ENCODE measurements at places on chromosomes 2 and 18. TPM values are rescaled to one million over a fixed set of nuclear protein-coding genes. Genes with fewer than 3 reads are reported as not detected.

GRCh38 chr2:58072102-58072501, 25.5 kb downstream of the VRK2 start:
- H3K4me1 ChIP-seq = no peaks in the 10 kb centered on the region
- H3K4me3 ChIP-seq = no peak overlapping the region
- no peaks in the 10 kb centered on the region for H3K36me3 ChIP-seq
- no peaks in the 10 kb centered on the region for H3K27me3 ChIP-seq
- no peak for DNase-seq

- H3K36me3 ChIP-seq = no peaks in the 10 kb centered on the region
- no peak for DNase-seq
- H3K27ac ChIP-seq = no peak overlapping the region
- H3K27me3 ChIP-seq = no peaks in the 10 kb centered on the region
Observed at GRCh38 chr2:223720367-223720766, 117.0 kb downstream of the AP1S3 start.

DNA sequence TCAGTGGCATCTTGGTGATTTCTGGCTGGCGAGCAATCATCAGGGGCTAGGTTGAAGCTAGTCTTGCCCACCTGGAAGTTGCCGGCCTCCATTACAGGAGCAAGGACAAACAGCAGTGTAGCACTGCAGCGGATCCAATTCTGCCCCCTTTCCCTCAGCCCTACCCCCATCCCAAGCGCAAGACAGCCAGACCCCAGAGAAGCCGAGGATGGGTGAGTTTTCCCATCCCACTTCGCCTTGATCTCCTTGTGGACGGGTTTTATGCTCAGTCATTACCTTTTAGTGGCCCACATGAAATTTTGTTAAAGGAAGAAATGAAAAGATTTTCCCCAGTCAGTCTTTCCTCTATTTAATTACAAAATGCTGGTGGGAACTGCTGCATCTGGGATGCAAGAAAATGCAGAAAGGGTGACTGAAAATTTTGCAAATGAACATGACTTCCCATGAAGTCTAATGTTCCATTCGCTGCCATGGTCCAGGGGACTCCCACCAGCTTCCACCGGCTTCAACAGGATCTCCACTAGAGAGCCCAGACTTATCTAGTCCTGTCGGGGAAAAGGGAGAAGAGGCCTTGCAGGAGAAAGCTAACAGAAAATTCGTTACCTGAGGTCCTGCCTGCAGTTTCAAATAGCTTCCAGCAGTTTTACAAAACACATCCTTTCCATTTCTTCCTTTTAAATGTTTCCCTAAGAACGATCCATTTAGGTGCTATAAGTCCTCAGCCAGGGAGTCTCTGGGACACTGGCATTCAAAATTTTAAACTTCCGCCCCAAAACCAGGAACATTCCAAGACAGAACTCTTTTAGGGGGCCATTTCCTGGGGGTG, 1.9 kb upstream of the HOXD9 start:
- no peak overlapping the region for H3K27ac ChIP-seq
- peaks cover 100% of the 10 kb centered on the region for H3K27me3 ChIP-seq

- no peaks in the 10 kb centered on the region for H3K36me3 ChIP-seq
- no peak overlapping the region for H3K27ac ChIP-seq
- no peak overlapping the region for H3K4me3 ChIP-seq
- no peaks in the 10 kb centered on the region for H3K27me3 ChIP-seq
Observed at GRCh38 chr2:40474306-40474705, 22.4 kb upstream of the SLC8A1 start.

GRCh38 chr2:77104554-77104953, 417.6 kb downstream of the LRRTM4 start:
- no peak overlapping the region for H3K4me3 ChIP-seq
- no peaks in the 10 kb centered on the region for H3K4me1 ChIP-seq
- no peak for DNase-seq
- H3K27ac ChIP-seq = no peak overlapping the region

DNA sequence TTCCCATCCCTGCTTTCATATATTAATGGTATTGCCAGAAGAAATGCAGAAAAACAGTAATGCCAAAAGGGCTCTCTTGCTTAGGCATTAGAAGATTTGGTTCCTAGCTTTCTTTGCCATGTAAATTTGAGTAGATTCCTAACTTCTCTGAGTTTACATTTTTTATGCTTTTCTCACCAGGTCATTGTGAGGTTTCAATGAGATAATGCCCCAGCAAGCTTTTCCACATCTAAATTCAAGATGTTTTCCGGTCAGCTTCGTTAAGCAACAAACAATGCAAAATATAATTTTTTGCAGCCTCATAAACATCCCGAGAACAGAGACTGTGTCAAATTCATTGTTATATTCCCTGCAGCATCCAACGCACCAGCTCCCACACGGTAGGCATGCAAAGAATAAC, 44.9 kb downstream of the NCKAP5 start:
- no peaks in the 10 kb centered on the region for H3K4me1 ChIP-seq
- no peaks in the 10 kb centered on the region for H3K27me3 ChIP-seq
- no peak for DNase-seq
- H3K4me3 ChIP-seq = no peak overlapping the region

DNA sequence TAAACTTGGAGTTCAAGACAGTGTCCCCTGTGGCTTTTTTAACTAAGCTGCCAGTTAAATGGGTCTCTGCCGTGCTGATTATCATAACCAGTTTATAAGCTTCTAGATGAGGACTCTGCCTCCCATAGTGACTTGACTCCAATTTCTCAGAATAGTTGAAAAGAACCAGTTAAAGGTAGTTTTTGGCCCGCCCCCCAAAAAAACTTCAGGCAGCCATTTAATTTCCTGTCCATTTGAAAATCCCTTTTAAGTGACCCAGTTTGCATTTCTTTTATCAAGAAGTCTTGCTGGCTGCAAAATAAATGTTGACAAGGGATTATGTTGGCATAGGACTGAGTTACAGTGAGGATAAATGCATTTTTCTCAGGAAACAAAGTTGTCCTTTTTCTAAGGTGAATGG, 2.3 kb downstream of the SLC20A1 start:
- DNase-seq = no peak
- H3K36me3 ChIP-seq = no peaks in the 10 kb centered on the region

GRCh38 chr2:182952741-182953450, 85.4 kb downstream of the NCKAP1 start:
- H3K4me1 ChIP-seq = no peaks in the 10 kb centered on the region
- DNase-seq = no peak
- no peak overlapping the region for H3K27ac ChIP-seq
- H3K4me3 ChIP-seq = no peak overlapping the region

ADAM23 gene
- total RNA-seq = not detected

- H3K27ac ChIP-seq = no peak overlapping the region
- no peak overlapping the region for H3K4me3 ChIP-seq
- H3K27me3 ChIP-seq = no peaks in the 10 kb centered on the region
- H3K36me3 ChIP-seq = no peaks in the 10 kb centered on the region
- DNase-seq = no peak
- H3K4me1 ChIP-seq = no peaks in the 10 kb centered on the region
Observed at GRCh38 chr18:36412778-36413177, 115.3 kb downstream of the FHOD3 start.

DNA sequence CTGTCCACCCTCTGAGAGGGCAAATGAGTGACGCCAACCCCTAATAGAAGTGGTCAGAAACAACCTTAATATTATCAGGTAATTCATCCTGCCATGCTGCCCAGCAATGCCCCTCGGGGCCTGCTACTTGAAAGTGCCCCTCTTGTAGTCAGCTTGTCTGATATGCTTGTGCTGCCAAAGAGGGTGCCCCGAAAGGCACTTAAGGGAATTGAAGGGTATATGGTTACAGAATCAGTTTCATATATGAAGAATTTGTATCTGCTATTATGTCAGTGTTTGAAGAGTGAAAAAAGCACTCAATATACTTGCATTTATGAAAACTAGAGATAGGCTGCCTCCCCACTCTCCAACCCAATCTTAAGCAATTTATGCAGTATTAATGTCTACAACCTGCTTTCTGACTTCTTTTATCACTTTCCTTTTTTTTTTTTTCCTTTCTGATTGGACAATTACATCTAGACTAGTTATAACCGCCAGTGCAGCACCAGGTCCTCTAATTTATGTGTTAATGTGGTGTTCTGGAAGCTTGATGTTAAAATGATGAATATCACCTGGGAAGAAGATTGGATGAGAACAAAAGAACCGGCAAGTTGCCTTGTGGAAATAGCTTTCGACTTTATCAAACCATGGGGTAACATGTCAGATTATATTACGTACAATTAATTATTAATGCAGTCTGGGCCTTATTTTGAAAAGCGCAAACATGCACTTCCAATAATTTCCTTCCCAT, 646.9 kb upstream of the ACVR2A start:
- no peaks in the 10 kb centered on the region for H3K4me1 ChIP-seq
- no peak for DNase-seq
- no peak overlapping the region for H3K4me3 ChIP-seq

DNA sequence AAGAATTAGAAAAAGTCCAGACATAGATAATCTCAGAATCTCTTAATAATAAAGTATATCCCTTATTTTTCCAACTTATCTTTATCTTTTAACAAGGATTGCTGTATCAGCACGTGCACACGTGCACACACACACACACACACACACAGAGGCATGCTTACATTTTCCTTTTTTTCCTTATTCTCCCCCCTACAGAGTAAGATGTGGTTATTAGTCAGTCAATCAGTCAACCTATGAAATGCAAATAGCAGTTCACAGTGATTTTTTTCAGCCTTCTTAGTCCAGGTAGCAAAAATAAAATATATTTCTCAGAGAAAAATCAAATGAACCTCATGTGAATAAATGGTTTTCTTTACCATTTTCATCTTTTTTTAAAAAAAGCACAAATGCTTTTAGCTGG, 506.2 kb upstream of the SLC39A10 start:
- H3K27me3 ChIP-seq = no peaks in the 10 kb centered on the region
- H3K4me1 ChIP-seq = no peaks in the 10 kb centered on the region
- no peak overlapping the region for H3K4me3 ChIP-seq
- no peaks in the 10 kb centered on the region for H3K36me3 ChIP-seq
- H3K27ac ChIP-seq = no peak overlapping the region
- no peak for DNase-seq

KCNS3 gene
- 57.2 TPM for total RNA-seq

- H3K27ac ChIP-seq = no peak overlapping the region
- no peak overlapping the region for H3K4me3 ChIP-seq
Observed at GRCh38 chr2:173441222-173441621, 86.5 kb downstream of the CDCA7 start.

- no peak overlapping the region for H3K4me3 ChIP-seq
- H3K36me3 ChIP-seq = no peaks in the 10 kb centered on the region
- H3K27me3 ChIP-seq = no peaks in the 10 kb centered on the region
- no peak for DNase-seq
Observed at GRCh38 chr2:165196411-165196810, 7.4 kb downstream of the SCN3A start.

BCL2L11 gene
- 35.9 TPM for total RNA-seq

DNA sequence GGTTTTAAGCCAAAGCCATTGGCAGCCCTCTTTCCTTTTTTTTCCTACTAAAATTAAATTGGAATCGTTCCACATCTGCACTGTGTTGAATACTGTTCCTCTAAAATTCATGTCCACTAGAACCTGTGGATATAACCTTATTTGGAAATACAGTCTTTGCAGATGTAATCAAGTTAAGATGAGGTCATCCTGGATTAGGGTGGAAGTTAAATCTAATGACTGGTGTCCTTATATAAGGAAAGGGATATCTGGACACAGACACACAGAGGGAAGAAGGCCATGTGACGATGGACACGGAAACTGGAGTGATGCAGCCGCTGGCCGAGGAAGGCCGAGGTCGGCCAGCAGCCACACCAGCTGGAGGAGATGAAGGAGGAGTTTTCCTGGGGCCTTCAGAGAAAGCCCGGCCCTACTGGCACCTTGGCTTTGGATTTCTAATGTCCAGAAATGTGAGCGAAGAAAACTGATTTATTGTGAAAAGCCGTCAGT, 49.4 kb downstream of the LONRF2 start:
- H3K27me3 ChIP-seq = no peaks in the 10 kb centered on the region
- no peaks in the 10 kb centered on the region for H3K4me1 ChIP-seq
- no peaks in the 10 kb centered on the region for H3K36me3 ChIP-seq
- DNase-seq = no peak
- H3K4me3 ChIP-seq = no peak overlapping the region

- H3K4me1 ChIP-seq = no peaks in the 10 kb centered on the region
- H3K27me3 ChIP-seq = no peaks in the 10 kb centered on the region
- no peak for DNase-seq
- no peaks in the 10 kb centered on the region for H3K36me3 ChIP-seq
- H3K4me3 ChIP-seq = no peak overlapping the region
- H3K27ac ChIP-seq = no peak overlapping the region
Observed at GRCh38 chr2:143375384-143375880, 246.2 kb downstream of the ARHGAP15 start.

- no peaks in the 10 kb centered on the region for H3K4me1 ChIP-seq
- peak overlapping the region; percentile 44 for H3K4me3 ChIP-seq
- peaks cover 57% of the 10 kb centered on the region for H3K27me3 ChIP-seq
- H3K27ac ChIP-seq = peak overlapping the region; percentile 82
- H3K36me3 ChIP-seq = no peaks in the 10 kb centered on the region
- no peak for DNase-seq
Observed at GRCh38 chr2:38074764-38075506, 1.0 kb downstream of the CYP1B1 start.

MAL gene
- total RNA-seq = 4.9 TPM

- DNase-seq = no peak
- no peak overlapping the region for H3K27ac ChIP-seq
- H3K27me3 ChIP-seq = no peaks in the 10 kb centered on the region
- no peaks in the 10 kb centered on the region for H3K36me3 ChIP-seq
- H3K4me1 ChIP-seq = no peaks in the 10 kb centered on the region
- H3K4me3 ChIP-seq = no peak overlapping the region
Observed at GRCh38 chr2:153196378-153197058, 282.0 kb downstream of the RPRM start.

SPATA3 gene
- not detected for total RNA-seq

DNA sequence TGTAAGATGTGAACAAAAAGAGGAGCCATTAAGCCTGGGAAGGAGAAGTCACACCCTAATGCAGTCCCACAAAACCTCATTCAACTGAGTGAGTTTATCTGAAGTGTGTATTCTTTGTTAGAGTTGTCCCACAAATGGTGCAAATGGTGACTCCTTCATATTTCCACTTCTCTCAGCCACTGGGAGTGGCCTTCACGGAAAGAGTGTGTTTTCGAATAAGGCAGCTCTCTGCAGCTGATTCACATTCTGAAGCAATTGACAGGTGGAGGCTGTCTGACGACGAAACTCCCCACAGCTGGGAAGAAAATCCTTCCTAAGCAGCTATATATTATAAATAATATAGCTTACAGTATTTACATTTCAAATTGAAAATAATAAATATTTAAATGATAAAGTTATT, 318.8 kb upstream of the TMEFF2 start:
- no peak for DNase-seq
- H3K4me3 ChIP-seq = no peak overlapping the region
- no peaks in the 10 kb centered on the region for H3K27me3 ChIP-seq
- H3K27ac ChIP-seq = no peak overlapping the region

C2orf42 gene
- 10.9 TPM for total RNA-seq

GRCh38 chr2:10028988-10029874, 14.1 kb upstream of the KLF11 start:
- no peak overlapping the region for H3K4me3 ChIP-seq
- H3K36me3 ChIP-seq = no peaks in the 10 kb centered on the region
- H3K4me1 ChIP-seq = peaks cover 13% of the 10 kb centered on the region
- no peaks in the 10 kb centered on the region for H3K27me3 ChIP-seq
- H3K27ac ChIP-seq = peak overlapping the region; percentile 35

NMUR1 gene
- 0.55 TPM for total RNA-seq

HOXD3 gene
- 15.7 TPM for total RNA-seq

CSRNP3 gene
- total RNA-seq = 0.37 TPM

- no peak overlapping the region for H3K4me3 ChIP-seq
- H3K4me1 ChIP-seq = no peaks in the 10 kb centered on the region
- H3K27ac ChIP-seq = no peak overlapping the region
- no peak for DNase-seq
- H3K27me3 ChIP-seq = no peaks in the 10 kb centered on the region
Observed at GRCh38 chr2:239425631-239426030, 24.8 kb upstream of the HDAC4 start.

GRCh38 chr2:196442211-196442610, 197.3 kb upstream of the CCDC150 start:
- H3K4me3 ChIP-seq = no peak overlapping the region
- no peaks in the 10 kb centered on the region for H3K4me1 ChIP-seq
- no peaks in the 10 kb centered on the region for H3K36me3 ChIP-seq
- no peaks in the 10 kb centered on the region for H3K27me3 ChIP-seq
- no peak for DNase-seq

Data from transverse colon (tissue), 4 donors.